ENCODE measurements at places on chromosomes 11 and 22.

DNA sequence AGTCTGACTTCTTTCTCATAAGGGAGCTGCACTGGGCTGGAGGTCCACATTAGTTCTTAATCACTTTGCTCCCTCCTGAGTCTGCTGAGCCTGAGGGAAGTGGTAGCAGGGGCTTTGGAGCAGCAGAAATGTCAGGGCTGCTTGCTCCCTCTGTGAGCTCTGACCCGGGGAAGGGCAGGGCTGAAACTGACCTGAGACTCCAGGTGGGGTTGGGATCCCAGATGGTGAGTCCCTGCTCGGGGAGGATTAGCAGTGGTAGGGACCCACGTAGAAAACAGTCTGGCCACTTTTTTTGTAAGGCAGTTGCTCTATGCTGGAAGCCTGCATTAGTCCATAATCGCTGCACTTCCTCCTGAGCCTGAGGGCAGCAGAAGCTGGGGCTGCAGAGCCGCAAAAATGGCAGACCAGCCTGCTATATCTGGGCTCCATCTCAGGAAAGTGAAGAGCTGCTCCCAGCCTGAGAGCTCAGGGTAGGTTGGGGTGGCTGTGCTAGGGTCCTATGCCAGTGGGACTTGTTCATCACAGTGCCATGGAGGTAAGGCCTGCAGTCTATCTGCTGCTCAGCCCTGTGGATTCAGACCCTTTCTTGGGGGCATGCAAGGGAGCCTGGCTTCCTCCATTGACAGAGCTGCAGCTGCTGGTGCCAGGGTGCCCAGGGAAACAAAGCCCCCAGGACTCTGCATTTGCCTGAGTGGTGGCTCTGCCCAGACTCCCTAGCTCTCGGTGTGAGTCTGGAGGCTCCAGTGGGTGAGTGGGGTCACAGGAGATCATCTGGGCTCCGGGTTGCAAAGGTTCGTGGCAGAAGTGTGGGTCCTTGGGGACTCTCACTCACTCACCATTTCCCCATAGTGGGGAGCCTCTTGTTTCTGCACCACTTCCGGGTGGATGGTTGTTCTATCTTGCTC lies 854.3 kb downstream of the LUZP2 start:
- no peak for DNase-seq

DNA sequence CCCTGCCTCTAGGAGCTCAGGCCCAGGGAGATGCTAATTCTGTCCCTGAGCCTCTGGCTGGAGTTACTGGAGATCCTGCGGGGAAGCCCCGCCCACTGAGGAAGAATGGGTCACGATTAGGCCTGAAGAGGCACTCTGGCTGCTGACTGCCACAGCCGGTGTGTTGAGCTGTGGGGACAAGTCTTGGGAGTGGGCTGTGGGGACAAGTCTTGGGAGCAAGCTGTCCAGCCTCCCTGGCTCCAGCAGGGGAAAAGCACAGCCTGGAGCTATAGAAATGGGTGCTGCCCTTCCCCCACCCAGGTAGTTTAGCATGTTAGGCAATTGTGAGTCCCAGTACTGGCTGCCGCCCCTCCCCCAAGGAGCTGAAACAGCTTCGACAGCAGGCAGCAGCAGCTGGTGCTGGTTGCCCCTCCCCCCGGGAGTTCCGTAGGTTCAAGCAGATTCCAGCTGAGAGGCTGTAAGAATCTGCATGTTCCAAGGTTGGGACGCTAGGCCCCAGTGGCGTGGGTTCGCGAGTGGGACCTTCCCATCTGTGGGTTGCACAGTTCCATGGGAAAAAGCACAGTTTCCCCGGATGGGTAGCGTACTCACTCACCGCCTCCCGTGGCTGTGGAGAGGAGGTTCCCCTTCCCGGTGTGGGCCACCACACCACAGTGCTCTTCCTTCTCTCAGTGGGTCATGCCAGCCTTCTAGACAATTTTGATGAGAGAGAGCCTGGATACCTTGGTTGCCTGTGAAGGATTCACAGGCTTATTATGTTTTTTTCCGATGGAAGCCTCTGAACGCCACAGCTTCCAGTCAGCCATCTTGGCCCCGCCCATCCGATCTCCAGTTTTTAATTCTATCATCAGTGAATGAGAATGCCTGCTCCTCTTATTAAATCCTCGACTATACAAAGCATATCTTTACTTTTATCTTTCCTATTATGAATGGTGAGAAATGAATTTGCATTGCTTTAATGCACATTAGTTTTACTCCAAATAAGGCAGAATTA lies 61.5 kb downstream of the MSANTD4 start:
- DNase-seq: no peak

- peak; percentile 41 for DNase-seq
Measured at GRCh38 chr22:29503811-29504372, 23.9 kb downstream of the NEFH start.

GRCh38 chr11:68669301-68670090 lies 14.8 kb upstream of the GAL start:
- no peak for DNase-seq

GRCh38 chr11:106581399-106581798 lies 436.9 kb downstream of the GUCY1A2 start:
- no peak for DNase-seq

DNA sequence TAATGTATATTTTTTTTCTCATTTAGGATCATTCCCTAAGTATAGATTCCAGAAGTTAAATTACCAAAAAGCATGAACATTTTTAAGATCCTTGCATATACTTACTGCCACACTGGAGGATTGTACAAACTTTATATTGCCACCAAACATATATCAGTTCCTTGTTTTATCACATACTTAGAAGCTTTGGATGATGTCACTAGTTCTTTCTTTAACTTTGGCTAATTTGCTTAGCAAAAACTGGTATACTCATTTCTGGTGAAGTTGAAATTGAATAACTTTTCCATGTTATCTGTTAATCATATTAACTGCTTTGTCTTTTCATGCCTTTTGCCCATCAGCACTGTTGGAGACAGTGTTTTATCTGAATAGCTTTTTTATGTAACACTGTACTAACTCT lies 31.6 kb upstream of the PRDM10 start:
- no peak for DNase-seq

DNA sequence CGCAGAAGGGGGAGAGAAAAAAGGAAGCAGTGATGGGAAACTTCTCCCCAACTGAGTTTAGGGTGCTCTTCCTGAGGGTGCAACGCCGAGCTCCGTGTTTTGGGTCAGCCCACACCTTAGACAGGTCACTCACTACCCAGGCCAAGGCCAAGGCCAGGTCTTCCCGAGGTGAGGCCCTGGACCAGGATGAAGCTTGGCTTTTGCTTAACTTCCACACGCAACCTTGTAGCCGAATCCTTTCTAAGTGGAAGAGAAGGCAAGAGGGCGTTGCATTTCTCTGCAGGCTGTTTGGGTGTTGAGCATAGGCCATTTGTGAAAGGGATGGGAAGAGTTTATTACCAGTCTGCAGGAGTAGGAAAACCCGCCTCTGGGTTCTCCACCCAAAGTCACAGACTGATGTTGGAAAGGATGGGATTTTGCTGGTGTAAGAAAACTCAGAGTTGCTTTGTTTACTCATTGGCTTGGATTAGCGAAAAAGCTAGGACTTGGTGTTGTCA lies 1.5 kb downstream of the KREMEN1 start:
- DNase-seq: no peak

- no peak for DNase-seq
Measured at GRCh38 chr11:20933086-20933485, 263.7 kb downstream of the NELL1 start.

DNA sequence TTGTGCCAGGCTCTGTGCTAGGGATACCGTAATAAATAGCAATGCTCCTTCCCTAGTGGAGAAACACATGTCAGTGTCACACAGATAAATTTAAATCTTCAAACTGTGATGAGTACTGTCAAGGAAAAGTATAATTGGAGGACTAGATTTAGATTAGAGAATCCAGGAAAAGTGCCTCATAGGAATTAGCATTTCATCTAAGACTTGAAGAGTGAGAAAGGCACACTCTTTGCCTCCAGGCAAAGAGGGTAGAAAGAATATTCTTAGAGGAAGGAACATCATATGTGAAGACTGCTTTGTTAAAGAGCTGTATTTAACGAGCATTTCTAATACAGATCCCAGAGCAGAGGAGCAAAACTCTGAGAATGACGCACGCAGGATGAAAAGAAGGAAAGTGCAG lies 30.9 kb downstream of the ART5 start:
- no peak for DNase-seq

DNA sequence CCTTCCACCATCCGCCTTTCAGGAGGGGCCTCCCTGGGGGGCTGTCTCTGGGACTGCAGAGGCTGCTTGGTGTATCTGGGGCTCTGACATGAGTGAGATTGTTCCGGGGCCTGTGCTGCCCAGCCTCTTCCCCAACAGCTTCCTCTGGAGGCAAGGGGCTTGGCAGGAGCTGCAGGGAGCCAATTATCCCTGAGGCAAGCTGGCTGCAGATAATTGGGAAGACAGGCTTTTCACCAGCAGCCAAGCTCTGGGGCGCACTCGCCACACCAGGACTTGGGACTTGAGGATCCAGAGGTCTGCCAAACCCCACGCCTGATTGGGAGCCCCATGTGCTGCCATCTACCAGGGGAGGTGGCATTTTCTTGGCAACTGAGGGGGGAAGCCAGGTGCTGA lies 15.6 kb upstream of the RTN4R start:
- DNase-seq: no peak

DNA sequence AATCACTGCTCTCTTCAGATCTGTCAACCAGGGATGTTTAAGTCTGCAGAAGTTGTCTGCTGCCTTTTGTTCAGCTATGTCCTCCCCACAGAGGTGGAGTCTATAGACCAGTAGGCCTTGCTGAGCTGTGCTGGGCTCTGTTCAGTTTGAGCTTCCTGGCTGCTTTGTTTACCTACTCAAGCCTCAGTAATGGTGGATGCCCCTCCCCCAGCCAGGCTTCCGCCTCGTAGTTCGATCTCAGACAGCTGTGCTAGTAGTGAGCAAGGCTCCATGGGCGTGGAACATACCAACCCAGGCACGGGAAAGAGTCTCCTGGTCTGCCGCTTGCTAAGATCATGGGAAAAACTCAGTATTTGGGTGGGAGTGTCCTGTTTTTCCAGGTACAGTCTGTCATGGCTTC lies 27.6 kb upstream of the CASP12 start:
- DNase-seq: no peak

- DNase-seq: no peak
Measured at GRCh38 chr11:16986434-16987204, 27.6 kb downstream of the PLEKHA7 start.

DNA sequence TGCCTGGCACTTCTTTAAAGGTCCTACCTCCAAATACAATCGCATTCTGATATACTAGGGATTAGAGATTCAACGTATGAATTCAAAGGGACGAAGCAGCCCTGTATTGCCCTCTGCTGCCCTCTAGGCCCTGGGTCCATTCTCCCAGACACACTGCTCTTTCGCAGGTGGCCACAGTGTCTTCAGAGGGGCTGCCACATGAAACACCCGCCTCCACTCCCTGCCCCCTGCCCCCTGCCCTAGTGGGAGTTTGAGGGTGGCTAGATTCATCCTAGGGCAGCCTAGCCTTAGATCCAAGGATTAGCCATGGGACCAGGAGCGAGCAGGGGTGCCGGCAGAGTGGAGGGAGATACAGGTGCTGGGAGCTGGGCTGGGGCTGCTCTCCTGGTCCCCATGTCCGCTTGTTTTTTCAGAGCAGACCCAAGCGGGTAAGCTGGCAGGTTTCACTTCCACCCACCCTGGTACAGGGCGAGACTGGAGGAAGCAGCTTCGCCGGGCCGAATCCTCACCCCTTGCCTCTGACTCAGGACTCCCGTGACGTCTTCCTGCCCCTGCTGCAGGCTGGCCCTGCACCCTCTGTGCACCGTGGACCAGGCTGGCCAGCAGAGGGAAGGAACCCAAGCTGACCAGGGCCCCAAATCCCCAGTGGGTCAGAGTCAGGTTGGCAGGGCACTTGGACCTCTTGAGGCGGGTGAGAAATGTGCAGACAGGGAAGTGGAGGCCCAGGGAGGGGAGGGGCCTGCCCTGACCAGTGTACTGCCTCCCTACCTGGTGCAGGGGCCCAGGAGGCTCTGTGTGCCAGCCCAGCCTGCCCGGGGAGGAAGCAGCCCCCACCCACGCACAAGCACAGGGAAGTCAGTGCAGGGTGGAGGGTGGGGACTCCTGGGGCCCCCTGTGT lies 28.4 kb upstream of the HMOX1 start:
- peak; percentile 67 for DNase-seq

DNA sequence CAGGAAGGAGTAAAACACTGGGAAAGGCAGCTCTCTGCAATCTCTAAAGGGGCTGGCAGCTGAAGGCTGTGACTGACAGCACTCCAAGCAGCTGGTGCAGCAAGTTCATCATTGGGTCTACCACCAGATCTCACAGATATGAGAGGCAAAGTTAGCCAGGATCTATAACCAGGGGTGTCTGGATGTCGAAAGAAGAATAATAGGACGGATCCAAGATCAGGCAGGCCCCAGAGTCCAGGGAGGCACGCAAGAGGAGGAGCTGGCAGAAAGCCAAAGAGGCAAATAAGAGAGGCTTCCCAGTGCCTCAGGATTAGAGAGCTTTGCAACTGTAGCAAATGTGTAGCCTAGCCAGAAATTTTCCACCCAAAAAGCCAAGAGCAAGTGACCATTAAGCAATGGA lies 77.1 kb downstream of the RBMXL2 start:
- DNase-seq: no peak

DNA sequence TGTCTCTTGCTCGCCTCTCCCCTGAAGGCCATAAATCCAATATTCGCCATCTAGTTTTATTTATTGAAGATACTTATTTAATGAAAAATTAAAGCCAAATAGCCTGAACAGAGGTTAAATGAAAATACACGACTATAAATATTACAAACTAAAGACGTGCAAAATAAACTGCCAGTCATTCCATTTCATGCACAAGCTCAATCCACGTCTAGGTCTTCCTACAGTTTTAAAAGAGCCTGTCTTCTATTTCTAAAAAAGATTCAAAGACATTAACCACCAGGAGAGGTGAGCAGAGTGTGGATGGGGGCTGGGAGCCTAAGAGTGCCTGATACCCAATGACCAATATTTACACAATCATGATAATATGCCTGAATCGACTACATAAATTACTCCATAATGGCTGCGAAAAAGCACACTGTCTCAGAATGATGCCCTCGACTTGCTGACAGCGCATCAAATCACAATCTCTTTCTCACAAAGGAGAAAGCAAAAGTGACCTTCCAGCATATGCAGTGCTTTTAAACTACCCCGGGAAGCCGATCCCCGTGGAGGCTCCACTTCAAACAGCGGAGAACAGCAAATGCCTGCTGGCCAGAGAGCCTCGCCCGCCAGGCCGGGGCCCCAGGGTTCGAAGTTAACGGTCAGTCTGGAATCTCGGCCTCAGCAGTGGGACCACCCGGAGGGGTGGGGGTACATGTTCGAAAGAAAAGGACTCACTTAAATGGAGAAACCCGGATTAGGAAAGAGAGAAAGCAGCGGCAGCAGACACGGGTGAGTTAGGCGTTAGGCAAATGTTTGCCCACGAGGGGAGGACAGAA lies 1.7 kb downstream of the FCHSD2 start:
- DNase-seq: no peak

DNA sequence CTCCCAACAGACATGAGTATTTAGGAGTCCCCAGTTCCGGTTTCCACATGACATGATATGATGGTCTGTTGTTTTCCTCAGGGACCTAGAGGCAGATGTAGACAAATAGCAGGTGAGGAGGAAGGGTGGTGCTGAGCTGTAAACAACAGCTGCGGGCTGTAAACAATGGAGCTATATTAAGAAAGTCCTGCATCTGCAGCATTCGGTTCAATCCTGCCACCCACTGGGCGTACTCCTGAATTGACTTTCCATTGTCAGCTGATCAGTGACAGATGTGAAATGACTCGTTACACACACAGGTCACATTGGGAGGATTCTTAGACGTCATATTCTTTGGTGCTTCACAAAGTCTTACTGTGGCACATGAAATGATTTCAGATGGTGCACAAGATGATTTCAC lies 26.8 kb upstream of the RAG1 start:
- DNase-seq: no peak

GRCh38 chr11:3137486-3138177 lies 27.5 kb downstream of the OSBPL5 start:
- DNase-seq: no peak
